Suppressor macrophage treated with lipopolysaccharide for 4 hours (primary cell): ENCODE measurements at places on chromosomes 6 and 20.
A peak's percentile ranks its signal among the peaks of the same experiment; 100 is the strongest.

- DNase-seq: peak; percentile 41
Observed at GRCh38 chr6:6697620-6698019, 109.1 kb downstream of the LY86 start.

- no peak for DNase-seq
Observed at GRCh38 chr6:74579794-74580193, 626.1 kb downstream of the COL12A1 start.

DNA sequence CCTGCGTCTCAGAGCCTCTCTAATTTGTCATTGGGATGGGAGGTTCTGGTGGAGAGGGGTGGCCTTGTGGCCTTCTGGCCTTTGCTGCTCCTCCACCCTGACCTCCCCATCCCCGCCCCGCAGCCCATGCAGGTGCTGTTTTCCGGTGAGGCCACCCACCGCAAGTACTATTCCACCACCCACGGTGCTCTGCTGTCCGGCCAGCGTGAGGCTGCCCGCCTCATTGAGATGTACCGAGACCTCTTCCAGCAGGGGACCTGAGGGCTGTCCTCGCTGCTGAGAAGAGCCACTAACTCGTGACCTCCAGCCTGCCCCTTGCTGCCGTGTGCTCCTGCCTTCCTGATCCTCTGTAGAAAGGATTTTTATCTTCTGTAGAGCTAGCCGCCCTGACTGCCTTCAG, 171.8 kb upstream of the RNF24 start:
- DNase-seq: no peak

GRCh38 chr20:57658833-57659516, 38.7 kb upstream of the ZBP1 start:
- DNase-seq: no peak

DNA sequence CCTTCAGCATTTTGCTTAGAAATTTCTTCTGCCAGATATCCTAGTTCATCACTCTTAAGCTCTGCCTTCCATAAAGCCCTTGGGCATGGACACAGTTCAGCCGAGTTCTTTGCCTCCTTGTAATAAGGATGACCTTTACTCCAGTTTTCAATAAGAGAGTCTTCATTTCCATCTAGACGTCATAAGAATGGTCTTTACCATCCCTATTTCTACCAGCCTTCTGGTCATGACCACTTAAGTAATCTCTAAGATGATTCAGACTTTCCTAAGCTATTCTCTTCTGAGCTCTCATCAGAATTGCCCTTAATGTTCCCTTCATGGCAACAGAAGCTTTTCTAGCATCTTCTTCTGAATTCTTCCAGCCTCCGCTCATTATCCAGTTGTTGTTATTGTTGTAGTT, 126.1 kb downstream of the TFAP2C start:
- no peak for DNase-seq

DNA sequence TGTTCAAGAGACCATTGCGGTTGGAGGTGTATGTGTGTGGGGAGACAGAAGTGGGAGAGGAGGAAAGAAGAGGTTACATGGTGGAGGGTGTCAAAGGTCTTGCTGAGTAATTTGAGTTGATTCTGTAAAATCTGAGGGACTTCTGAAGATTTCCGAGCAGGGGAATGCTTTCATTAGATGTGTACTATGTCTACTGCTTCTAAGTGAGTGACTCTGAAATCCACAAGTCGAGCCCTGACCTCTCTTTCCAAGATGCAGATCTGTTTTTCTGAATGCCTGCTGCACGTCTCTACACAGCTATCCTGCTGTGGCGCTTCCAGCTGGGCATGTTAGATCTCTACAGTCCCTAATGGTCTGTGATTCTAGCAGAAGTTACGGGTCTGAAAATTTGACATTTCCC, 209.8 kb downstream of the ATXN1 start:
- no peak for DNase-seq

DNA sequence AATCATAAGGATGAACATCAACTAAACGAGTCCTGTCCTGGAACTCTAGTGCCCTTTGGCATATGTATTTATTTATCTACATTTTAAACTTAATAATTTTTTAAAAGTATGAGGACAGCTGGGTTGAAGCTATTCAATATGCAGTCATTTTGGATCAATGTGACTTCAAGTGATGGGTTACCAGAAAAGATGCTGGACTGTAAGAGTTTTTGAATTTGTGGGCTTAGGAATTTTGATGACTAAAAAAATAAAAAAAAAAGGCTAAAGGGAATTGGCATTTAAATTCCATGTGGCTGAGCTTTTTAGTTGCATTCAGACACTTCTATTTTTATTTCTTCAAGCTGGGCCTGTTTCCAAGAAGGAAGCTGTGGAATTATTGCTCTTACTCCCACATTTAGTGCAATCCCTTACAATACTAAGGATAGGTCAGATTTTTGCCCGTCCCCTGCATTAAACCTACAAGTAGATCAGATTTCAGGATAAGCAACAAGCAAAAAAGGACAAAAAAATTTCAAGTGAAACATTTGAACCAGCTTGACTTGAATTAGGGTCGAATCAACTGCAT, 704.2 kb upstream of the CITED2 start:
- no peak for DNase-seq

GRCh38 chr20:11521476-11522365, 396.0 kb upstream of the BTBD3 start:
- DNase-seq: no peak

GRCh38 chr6:85997206-85997605, 354.5 kb upstream of the SYNCRIP start:
- DNase-seq: no peak

GRCh38 chr6:7624796-7625710, 35.1 kb downstream of the SNRNP48 start:
- peak; percentile 32 for DNase-seq

- peak; percentile 94 for DNase-seq
Observed at GRCh38 chr6:142913511-142914047, 31.4 kb downstream of the HIVEP2 start.
